ENCODE measurements at places on chromosomes 16 and 17.

- no peak for DNase-seq
Observed at GRCh38 chr16:4753227-4753626, 13.7 kb downstream of the ZNF500 start.

DNA sequence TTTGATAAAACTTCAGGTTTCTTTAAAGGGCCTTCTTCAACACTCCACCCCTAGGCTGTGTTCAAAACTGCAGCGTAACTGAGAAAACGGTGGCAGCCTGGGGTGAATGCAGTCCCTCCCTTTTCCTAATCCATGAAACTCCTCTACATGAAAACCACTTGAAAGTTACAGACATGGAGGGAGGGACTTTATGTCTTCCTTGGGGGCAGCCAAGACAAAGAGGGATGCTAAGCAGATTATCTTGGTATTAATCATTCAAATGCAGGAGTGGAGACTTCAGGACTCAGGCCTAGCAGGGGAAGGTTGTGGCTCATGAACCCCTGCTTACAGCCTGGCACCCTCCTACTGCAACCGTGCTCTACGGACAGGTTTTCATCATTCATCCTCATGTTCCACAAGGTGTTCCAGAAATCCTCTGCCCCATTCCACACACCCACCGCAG, 46.8 kb downstream of the RNF112 start:
- no peak for DNase-seq

DNA sequence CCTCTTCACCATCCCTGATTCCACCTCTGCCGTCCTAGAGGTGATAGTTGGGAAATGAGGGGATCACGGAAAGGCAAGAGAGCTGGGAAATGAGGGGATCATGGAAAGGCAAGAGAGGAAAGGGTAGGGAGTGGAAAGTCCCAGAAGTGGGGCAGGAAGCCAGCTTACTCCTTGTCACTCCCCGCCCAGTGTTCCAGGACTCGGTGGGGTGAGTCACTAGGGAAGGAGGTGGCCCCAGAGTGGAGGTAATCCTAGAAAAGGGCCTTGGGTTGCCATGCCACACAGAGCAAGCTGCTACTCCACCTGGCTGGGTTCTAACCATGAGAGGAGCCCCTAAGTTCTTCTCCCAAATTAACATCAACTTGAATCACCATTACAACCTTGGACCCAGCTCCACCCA, 14.8 kb downstream of the ALOXE3 start:
- no peak for DNase-seq

DNA sequence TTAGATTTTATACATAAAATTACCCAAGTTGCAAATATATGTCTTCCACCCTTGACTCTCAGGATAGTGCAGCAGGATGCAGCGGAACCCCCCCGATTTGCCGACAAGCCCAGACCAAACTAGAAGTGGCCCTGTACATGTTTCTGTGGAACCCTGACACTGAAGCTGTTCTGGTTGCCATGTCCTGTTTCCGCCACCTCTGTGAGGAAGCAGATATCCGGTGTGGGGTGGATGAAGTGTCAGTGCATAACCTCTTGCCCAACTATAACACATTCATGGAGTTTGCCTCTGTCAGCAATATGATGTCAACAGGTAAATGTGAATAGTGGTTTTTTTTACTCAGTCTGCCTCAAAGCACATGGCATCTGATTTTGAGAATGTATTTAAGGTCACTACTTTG, 70.7 kb downstream of the OMG start:
- DNase-seq, result no peak

DNA sequence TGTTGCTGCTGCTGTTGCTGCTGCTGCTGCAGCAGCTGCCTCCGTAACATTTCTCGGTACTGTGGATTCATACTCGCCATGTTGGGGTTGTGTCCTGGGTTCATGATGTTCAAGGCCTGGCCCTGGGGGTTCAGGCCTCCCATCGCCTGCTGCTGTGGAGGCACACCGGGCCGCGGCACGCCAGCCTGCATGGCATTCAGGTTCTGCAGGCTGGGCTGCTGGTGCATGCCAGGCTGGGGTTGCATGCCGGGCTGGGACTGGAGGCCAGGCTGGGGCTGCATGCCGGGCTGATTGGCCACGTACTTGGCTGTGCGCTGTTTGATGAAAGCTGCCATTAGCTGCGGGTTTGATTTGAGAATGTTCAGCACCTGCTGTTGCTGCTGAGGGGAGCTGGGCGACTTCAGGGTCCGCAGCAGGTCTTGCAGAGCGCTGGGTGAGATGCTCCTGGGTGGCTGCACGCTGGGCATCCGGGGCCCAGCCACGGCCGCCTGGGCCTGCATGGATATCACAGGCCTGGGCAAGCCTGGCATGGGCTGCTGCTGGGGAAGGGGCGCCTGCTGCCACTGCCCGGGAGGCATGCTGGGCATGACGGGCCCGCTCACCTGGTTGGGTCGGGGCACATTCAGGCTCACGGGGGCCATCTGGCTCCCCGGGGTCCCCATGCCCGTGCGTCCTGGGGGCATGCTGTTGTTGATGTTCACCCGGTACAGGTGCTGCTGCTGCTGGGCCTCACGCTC, 11.3 kb upstream of the TRAP1 start:
- DNase-seq, result no peak

DNA sequence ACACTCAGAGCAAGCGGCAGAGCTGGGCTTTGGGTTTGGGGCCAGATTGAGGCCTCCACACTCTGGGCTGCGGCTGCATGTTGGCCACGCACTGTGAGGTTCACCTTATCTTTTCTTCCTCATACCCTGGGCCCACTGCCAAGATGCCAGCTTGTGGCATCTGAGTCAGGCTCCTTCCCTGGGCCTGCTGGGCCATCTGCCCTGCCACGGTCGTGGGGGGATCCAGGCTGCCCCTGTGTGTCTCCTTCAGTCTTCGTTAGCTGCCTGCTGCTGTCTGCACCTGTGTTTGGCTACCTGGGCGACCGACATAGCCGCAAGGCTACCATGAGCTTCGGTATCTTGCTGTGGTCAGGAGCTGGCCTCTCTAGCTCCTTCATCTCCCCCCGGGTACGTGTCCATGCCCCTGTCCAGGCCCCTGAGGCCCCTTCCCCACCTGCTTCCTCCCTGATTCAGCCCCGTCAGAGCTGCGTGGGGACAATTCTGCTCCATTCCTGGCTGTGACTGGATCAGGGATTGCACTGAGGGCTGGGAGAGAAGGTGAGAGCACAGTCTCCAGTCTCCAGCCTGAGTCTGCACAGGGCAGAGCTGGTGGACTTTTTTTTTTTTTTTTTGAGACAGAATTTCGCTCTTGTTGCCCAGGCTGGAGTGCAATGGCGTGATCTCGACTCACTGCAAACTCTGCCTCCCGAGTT, 11.2 kb downstream of the SPNS3 start:
- DNase-seq, result no peak

DNA sequence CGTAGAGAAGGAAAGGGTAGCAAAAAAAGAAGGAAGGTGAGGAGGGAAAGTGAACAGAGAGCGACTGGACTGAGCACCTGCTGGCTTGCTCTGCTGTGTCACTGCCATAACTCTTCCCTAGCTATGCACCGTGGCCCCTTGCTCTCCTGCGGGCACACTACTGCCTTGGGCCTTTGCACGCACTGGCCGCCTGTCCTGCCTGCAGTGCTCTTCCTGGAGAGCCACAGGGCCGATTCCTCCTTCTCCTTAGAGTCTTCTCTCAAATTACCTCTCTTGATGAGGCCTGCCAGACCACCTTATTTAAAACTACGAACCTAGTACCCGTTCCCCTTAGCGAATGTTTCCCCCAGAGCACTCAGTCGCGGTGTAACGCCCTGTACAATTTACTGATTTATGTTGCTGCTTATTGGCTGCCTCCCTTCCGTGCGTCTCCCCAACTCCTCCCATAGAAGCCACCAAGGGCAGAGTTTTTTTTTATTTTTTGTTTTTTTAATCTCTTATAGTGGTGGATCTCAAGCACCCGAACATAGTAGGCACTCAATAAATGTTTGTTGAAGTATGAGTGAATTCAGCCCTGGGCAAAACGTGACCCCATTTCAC, 70.3 kb downstream of the RAI1 start:
- peak; percentile 46 for DNase-seq

DNA sequence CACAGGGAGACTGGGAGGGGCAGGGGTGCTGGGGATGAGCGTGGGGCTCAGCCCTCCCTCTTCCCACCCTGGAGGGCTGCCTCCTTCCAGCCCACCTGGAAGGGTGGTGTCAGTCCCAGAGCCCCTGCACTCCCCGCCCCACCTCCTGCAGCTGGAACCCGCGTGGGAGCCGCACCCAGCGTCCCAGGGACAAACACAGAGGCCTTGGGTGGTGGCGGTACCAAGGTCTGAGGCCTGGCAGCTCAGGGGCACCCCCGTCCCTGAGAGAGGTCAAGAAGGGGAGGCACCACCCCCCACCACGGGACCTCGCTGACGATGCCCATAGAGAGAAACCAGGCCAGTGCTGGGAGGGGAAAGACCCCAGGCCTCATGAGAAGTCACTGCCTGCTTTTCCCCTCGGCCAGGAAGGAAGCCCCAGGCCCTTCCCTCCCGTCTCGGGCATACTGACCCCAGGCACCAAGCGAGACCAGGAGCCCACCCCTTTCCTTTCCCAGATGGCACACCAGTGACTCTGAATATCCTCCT, 4.1 kb downstream of the HS3ST6 start:
- no peak for DNase-seq

GRCh38 chr17:77819497-77819896, 139.0 kb upstream of the TNRC6C start:
- DNase-seq, result no peak

GRCh38 chr17:42198897-42199296, 4.6 kb upstream of the GHDC start:
- no peak for DNase-seq

DNA sequence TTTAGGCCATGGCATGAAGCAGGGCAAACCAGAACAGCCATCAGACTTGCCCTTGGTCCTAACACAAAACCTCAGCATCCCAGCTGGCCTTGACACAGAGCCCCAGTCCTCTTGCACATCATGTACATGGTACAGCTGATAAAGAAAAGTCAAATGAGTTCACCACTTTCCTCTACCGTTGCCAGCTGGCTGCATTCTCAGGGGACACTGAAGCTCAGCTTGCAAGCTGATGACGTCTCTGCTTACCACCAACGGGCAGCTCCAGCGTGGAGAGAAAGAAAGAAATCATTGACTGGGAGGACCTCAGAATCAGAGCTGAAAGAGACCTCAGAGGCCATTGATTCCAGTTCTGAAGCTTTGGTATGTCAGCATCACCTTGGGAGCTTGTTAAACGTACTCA, 80.7 kb upstream of the CES5A start:
- DNase-seq, result no peak

DNA sequence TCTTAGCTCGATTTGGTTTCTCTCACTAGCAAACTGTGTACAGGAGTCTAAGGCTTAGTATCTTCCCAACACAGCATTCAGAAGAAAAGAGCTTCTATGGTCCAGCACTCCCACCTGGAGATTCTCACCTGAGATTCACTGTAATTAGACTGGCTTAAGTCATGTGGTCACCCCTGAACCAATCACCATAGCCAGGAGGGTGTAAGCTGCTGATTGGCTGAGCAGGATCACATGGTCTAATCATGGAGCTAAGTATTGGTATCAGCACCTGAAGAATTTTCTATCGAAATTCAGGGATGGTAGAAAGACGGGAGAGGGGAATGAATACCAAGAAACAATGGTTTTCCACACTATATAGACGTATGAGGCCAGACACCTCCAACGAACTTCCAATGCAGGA, 359.8 kb upstream of the ERCC4 start:
- no peak for DNase-seq

- DNase-seq, result no peak
Observed at GRCh38 chr16:50908468-50908867, 166.6 kb downstream of the CYLD start.

DNA sequence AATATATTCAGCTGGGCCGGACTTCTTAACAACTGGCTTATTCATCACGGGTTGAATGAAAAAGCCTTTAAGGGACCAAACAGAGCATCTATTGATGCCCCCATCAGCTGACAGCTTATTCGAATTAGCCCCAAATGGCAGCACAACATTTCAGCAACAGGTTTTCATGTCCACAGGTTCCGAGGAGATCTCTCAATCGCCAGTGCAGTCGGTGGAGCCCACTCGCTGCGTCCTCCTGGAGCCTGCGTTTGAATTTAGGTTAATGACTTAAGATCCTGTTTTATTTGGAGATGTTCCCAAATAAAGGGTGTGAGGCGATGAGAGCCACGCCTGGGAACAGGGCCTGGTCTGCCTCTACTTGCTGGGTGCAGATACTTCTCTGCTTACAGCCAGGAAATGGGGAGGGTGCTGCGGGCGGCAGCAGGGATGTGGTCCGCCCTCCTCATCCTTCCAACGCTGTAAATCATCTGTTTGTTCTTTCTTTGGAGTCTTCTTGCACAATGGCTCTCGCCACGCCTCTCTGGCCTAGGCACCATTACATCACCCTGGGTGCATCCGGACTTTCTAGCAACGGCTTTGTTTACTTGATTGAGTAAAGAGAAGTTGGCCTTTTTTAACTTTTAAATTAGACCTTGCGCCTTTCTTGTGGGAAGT, 22.6 kb downstream of the NDE1 start:
- peak; percentile 68 for DNase-seq

DNA sequence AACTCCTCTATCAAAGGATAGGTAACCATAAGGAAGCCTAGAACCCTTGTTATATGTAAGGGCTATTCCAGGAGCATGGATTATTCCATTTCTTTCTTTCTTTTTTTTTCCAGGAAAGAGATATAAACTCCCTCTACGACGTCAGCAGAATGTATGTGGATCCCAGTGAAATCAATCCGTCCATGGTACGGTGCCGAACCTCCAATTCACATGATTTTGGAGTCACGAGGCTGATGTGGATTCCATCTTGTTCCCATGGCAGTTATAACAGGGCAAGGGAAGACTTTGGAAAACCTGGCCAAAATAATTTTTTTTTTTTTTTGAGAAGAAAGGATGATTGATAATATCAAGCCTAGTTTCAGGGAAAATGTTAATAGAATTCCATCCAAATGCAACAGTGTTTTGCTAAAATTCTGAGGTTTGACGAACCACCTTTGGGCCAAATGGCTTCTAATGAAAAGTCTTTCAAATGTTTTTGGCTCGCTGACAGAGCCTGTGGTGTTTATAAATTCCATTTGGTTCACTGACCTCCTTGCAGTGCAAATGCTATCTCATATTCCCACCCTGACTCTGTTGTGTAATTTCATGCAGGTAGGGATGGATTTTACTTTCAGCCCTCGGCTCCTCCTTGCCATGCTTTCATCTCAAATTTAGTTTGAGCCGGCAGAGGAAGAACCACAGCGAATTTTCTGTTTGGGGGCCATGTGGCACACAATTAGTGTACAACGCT, 90.0 kb downstream of the SDR42E1 start:
- no peak for DNase-seq

Data from stimulated activated CD4-positive, alpha-beta T cell treated with anti-CD3 and anti-CD28 coated beads, Interleukin-15, amount 100 ng/mL, for 24 hours (primary cell).